COLO829 (cell line): ENCODE measurements at places on chromosomes 16 and 17.
A peak's percentile ranks its signal among the peaks of the same experiment; 100 is the strongest.

- no peak for DNase-seq
These were observed 252.3 kb upstream of the EEF2KMT start for GRCh38 chr16:5349670-5350517.

DNA sequence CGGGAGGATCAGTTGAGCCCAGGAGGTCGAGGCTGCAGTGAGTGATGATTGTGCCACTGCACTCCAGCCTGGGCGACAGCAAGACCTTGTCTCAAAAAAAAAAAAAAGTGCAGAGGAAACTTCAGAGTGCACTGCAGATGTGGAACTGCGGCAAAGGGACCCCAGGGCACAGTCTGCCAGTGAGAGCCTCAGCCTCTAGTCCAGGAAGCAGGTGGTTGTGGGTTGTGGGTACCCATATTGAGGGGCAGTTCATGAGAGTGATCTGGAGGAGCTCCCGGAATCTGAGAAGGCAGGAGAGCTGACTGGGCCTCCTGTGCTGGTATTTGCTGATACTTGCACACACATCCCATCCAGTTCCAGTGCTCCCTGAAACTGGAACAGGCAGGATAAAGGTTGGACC, 13.1 kb downstream of the FOXN1 start:
- DNase-seq = no peak

DNA sequence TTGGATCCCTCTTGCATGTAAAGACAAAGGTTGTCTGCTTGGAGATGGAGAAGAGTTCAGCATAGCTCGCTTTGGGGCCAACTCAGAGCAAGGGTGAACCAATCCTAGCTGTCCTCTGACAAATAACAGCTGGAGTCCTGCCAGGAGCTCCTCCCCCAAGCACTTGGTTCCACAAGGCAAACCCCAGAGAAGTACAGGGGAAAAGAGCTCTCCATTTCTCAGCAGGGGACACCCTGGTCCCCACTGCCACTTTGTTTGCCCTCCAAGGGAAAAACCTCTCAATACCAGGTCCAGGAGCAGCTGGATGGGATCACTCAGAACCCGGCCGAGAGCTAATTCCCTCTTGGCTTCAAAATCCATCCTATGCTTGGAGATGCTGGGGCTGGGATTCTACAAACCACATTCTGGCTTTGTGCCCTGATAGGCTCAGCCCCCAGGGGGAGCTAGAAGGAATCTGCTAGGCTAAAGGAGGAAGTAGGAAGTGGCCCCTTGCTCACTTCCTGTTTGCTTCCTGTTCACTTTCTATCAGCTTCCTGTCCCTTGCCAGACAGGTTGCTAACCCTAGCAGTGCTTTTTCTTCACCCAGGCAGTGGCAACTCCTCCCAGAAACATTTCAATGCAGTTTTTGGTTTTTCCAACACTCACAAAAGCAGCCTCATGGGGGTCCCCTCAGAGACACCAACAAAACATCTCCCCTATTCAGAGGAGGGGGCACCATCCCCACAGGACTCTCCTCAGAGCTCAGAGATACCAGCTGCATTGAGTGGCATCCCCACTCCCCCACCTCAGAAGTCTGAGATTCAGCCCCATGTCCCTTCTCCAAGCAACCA, 30.7 kb downstream of the CDRT4 start:
- peak; percentile 25 for DNase-seq

GRCh38 chr16:19502395-19503131, 19.3 kb downstream of the GDE1 start:
- peak; percentile 76 for DNase-seq

GRCh38 chr17:77570565-77570898, 388.0 kb upstream of the TNRC6C start:
- no peak for DNase-seq

DNA sequence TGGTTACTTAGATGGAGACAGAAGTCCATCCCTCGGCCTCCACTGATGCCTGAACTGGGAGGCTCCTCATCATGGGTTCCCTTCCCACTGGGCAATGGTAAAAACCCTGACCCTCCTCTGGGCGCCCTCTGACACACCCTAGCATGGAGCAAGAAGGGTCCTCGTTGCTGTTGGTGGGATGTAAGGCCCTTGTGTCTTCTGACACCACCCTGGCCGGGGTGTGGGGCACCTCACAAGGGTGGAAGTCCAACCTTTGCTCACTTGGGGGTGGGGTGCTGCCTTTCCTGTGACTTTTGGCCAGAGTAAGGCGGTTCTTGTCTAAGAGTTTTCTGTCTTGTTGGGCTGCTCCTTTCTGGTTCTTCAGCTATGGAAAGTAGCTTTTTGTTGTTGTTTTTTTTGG, 28.7 kb downstream of the MPRIP start:
- DNase-seq = no peak

- peak; percentile 54 for DNase-seq
These were observed at the start of gene LITAF for GRCh38 chr16:11586856-11587642. Gene LITAF (minus strand): TSS chr16:11586919. CDS start chr16:11556730, 30,189 bp downstream.

DNA sequence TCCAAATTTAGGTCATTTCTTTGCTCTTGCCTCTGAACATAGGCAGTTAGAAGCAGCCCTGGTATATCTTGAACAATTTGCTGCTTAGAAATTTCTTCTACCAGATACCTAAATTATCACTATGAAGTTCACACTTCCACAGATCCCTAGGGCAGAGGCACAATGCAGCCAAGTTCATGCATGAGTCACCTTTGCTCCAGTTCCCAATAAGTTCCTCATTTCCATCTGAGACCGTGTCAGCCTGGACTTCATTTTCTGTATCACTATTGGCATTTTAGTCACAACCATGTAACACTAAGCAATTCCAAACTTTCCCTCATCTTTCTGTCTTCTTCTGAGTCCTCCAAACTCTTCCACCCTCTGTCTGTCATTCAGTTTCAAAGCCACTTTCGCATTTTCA, 45.0 kb downstream of the KCNJ16 start:
- no peak for DNase-seq

- no peak for DNase-seq
These were observed 37.4 kb upstream of the CCL1 start for GRCh38 chr17:34400301-34400931.

- DNase-seq = no peak
These were observed 79.0 kb upstream of the SMURF2 start for GRCh38 chr17:64741038-64741641.

DNA sequence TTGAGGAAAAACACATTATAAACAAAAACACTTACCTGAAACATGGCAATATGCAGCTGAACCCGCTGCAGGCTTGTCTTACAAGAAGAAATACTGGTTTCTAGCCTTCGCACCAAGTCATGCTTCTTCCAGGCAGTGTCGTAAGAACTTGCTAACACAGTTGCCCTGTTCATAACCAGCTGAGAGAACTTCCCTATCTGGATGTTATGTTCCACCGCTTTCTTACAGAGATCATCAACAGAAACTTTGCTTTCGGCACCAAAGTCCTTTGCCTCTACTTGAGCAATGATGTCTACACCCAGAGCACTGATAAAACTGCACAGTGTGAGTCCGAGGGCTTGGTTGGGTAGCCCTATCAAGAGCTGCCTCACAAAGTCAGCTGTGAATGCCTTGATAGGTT, 27.9 kb upstream of the ARL6IP1 start:
- DNase-seq = no peak

DNA sequence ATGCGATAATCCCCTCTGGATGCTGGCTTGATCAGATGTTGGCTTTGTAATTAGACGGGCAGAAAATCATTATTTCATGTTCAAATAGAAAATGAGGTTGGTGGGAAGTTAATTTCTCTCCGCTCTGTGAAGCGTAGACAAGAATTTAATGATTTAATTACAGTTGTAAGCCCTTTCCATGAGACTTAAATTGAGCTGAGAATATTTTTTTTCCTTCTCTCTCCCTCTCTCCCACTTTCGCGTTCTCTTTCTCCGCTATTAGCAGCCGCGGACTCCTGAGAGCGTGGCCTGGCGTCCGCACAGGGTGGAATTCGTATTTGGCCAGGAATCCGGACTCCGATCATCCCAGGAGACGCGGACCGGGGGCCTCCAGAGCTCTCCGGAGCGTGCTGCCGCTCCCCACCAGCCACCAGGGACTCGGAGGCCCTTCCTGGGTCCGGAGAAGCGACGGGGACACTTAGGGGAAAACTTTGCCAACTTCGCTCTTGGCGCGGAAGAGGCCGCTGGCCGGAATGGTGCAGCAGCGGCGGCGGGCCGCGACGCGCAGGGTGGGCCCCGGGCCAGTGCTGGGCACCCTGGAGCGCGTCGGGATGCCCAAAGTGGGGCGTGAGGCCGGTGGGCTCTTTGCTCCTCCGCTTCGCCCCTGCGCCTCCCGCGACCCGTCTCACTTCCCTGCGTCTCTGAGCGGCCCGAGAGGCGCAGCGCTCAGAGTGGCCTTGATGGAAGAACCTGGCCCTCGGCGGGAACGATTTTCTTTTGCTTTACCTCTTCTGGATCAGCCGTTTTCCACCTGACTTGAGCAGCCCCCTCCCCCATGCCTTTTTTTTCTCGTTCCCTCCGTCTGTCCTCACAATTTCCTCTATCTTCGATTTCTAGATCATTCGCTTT, 3.6 kb upstream of the IRX3 start:
- no peak for DNase-seq

DNA sequence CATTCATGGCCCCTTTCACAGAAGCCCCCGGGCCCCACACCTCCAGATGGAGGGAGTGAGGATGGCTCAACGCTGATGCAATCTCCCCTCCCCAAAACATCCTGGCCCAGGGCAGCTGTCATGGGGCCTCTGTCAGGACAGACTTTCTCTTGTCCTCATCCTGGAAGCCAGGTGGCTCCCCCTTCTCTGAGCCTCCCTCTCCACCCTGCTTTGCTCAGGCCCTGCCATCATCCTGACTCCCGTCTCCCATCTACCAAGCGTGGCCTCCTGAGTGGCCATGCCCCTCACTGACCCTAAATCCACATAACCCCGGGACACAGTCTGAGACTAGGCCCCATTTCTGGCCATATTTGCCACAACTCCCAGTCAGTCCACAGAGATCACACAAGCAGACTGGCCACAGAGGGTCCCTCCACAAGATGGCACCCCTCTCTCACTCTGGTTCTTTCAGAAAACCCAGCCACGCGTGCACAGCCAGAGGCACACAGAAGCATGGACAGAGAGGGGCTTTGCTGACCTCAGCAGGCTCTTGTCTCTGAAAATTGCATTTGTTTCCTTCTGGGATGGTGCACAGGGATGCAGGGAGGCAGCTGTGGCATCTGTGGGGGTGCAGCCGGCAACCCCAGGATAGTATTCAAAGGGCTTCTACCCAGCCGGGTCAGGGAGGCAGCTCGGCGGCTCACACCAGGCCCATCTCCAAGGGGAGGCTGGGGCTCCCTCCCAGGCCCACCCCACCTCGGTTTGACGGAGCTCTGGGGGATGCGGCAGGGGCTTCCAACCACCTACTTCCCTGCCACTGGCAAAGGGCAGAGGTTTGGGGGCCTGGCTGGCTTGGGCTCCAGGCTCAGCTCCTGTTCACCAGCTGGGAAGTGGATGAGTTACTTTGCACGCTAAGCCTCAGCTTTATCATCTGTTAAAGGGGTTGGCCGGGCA, 16.9 kb downstream of the DOC2B start:
- DNase-seq = no peak

DNA sequence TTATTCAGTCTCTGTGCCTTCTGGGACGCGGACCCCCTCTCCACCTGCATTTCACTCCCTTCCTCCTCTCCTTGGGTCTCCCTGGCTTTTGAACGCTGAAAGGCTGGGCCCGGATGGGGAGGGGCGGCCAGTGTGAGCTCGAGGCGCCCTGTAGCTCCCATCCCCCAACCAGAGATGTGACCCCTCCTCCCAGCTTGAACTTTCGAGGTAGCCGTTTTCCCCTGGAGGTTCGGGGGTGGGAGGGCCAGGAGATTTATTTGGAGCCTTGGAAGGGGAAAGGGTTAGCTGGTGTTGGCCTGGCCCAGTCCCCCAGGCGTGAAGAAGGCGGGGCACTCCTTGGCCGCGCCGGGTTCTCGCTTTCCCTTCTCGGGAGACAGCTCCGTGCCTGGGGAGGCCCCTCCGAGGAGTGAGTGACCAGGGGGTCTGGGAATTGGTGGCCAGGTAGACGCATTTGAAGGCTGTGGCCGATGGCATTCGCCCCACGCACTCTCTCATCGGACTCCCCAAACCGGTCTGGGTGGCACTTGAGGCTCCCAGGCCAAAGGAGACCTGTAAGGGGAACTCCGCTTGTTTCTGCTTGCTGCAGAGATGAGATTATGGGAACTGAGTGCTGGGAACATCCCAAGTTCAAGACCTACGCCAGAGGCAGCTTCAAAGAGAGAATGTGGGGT, 942 bp downstream of the LDAF1 start:
- DNase-seq = no peak

GRCh38 chr17:7885367-7886226, 3.0 kb upstream of the CHD3 start:
- DNase-seq = peak; percentile 27

GRCh38 chr17:77822302-77823030, 136.0 kb upstream of the TNRC6C start:
- DNase-seq = no peak

- no peak for DNase-seq
These were observed 48.9 kb upstream of the DOC2B start for GRCh38 chr17:230395-230770.

GRCh38 chr17:43723697-43724359, 34.8 kb downstream of the SOST start:
- DNase-seq = peak; percentile 54

DNA sequence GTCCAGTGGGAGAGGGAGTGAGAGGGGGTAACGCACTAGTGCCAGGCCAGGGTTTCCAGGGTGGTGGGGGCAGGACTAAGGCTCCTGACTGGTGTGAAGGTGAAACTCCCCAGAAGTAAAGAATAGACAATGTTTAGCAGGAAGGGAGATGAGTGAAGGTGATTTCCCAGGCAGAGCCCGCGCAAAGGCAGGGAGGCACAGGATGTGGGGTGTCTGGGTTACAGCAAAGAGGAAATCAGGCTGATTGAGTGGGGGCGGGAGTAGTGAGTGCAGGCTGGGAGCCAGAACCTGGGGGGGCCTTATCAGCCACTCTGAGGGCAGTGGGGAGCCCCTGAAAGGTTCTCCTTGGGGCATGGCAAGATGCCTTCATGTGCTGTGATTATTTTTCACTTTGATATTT, 167.5 kb downstream of the UTP18 start:
- no peak for DNase-seq

DNA sequence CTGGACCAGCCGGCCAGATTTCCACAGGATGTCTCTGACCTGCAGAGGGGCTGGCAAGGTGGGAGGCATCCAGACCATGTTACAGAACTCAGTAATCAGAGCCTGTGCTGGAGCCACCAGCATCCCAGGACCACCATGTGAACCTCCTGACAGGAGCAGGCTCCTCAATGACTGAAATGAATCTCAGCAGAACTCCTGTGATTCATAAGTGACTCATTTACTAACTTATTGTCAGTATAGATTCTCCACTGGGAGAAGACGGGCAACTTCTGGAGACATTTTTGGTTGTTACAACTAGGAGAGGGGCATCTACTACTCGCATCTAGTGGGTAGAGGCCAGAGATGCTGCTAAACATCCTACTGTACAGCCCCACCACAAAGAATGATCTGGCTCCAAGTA, 3.1 kb upstream of the WWOX start:
- DNase-seq = no peak

DNA sequence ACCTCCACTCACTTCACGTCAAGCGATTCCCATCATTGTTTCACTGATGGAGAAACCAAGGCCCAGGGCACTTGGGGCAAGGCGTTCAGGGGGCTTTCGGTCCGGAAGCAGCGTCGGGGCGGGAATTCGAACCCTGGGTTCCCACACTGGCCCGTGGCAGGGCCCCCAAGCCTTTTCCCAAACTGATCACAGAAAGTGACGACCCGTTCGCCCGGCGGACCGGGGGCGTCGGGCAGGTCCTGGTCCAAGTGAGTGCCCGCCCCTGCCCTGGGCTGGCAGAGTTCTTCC, 856 bp upstream of the MON1B start:
- DNase-seq = no peak

- no peak for DNase-seq
These were observed 2.6 kb upstream of the ANKRD40CL start for GRCh38 chr17:50769884-50770283.

- no peak for DNase-seq
These were observed 264.3 kb downstream of the CPPED1 start for GRCh38 chr16:12539185-12539929.
